ENCODE measurements at places on chromosomes 3 and 15. TPM values are rescaled to one million over a fixed set of nuclear protein-coding genes. Genes with fewer than 3 reads are reported as not detected.

The CCR4 gene
- total RNA-seq = not detected

The TMEM42 gene
- total RNA-seq = 7.5 TPM

The ERICH6 gene
- total RNA-seq = not detected

The OR5AC2 gene
- total RNA-seq = not detected

The KBTBD13 gene
- total RNA-seq = not detected

The RLBP1 gene
- total RNA-seq = not detected

The IL17RD gene
- 10.1 TPM for total RNA-seq

The MRAS gene
- 10.7 TPM for total RNA-seq

The MLF1 gene
- total RNA-seq = 3.8 TPM

The FEM1B gene
- total RNA-seq = 92.0 TPM

The GATM gene
- total RNA-seq = 110 TPM

The LDHAL6B gene
- not detected for total RNA-seq

The C3orf70 gene
- total RNA-seq = 16.2 TPM

The CPN2 gene
- not detected for total RNA-seq

The CLSTN2 gene
- 3.2 TPM for total RNA-seq

The ITGB5 gene
- total RNA-seq = 205 TPM

The ZNF619 gene
- 26.9 TPM for total RNA-seq

The EXOSC7 gene
- total RNA-seq = 57.4 TPM

The NR1I2 gene
- not detected for total RNA-seq

The CXCR6 gene
- not detected for total RNA-seq

The MUC13 gene
- 16.3 TPM for total RNA-seq

The GPR62 gene
- not detected for total RNA-seq

The TJP1 gene
- 79.4 TPM for total RNA-seq

The SERPINI2 gene
- not detected for total RNA-seq

The SUSD5 gene
- 0.29 TPM for total RNA-seq

The CLDN16 gene
- not detected for total RNA-seq

The RETNLB gene
- total RNA-seq = not detected

The GOLGA8J gene
- total RNA-seq = not detected

The DUOXA2 gene
- 34.4 TPM for total RNA-seq

The CHDH gene
- 385 TPM for total RNA-seq

The KY gene
- total RNA-seq = not detected

The MUSTN1 gene
- 24.1 TPM for total RNA-seq

The MORF4L1 gene
- 78.8 TPM for total RNA-seq

The CYP1A1 gene
- total RNA-seq = not detected

The ICE2 gene
- total RNA-seq = 17.4 TPM

The RARB gene
- 12.5 TPM for total RNA-seq

The SLC33A1 gene
- total RNA-seq = 9.9 TPM

The PSMD2 gene
- 128 TPM for total RNA-seq

The ZNF80 gene
- total RNA-seq = not detected

The CCDC13 gene
- 17.8 TPM for total RNA-seq

The PPP1R14D gene
- not detected for total RNA-seq

The TEX9 gene
- total RNA-seq = 1.8 TPM

The NPTN gene
- total RNA-seq = 184 TPM

The LINGO1 gene
- total RNA-seq = not detected

The CD96 gene
- total RNA-seq = 5.7 TPM

The CHST13 gene
- total RNA-seq = not detected
